ENCODE measurements at places on chromosomes 1 and 21.

DNA sequence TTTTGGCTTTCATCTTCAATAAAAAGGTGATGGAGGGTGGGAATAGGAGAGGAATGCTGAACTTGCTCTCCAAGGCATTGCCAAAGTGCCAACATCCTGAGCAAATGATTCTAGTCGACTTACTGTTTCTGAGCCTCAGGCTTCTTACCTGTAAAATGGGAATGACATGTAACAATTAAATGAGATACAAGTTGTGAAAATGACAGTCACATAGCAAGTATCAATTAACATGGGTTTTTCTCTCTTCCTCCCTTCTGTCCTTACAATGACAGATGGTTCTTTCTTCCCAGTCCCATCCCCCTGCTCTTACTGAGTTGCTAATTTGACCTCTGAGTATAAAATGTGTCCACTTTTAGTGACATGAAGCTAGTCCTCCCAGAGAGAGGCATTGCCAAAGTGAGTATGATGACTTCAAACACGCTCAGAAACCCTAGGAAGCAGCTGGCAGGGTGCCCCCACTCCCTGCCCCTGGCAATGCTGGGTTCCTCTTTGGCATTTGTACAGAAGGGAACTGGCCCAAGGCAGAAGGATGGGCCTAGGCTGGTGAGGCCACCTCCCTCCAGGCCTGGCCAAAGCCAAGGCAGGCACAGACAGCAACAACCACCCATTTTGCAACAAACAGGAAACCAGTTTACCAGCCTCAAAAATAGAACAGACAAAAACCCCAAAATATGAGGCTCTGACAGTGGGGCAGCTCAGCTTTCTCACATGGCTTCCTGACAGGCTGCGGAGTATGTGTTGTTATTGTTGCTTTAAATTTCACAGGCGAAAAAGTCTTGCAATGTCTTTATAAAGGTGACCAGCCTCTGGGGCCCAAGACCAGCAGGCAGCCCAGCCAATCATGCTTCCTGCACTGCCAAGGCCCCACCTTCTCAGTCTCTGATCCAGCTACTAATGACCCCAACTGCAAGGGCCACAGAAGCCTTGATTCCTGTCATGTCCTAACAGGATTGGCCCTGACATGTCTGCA is 115.9 kb downstream of the HIVEP3 start:
- peak; percentile 81 for DNase-seq

DNA sequence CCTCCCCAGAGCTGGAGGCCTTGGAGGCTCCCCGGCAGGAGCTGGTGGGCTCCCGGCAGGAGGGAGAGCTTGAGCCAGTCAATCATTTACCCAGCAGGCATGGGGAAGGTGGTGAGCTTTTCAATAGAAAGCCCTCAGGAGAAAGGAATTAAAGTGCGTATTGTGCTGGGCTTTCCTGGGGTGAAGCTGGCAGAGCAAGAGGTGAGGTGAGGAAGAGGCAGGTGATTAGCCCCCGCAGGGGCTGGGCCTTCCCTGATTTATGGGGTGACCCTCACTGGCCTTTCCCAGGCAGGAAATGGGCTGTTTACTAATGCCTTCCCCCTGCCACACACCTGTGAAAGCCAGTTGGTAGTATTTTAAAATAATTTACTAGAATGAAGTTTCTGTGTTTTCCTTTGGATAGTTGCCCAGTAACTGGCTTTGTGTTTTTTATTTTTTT is 25.8 kb downstream of the CLDN14 start:
- DNase-seq: no peak

GRCh38 chr1:87864676-87865075 is 536.0 kb downstream of the LMO4 start:
- no peak for DNase-seq

DNA sequence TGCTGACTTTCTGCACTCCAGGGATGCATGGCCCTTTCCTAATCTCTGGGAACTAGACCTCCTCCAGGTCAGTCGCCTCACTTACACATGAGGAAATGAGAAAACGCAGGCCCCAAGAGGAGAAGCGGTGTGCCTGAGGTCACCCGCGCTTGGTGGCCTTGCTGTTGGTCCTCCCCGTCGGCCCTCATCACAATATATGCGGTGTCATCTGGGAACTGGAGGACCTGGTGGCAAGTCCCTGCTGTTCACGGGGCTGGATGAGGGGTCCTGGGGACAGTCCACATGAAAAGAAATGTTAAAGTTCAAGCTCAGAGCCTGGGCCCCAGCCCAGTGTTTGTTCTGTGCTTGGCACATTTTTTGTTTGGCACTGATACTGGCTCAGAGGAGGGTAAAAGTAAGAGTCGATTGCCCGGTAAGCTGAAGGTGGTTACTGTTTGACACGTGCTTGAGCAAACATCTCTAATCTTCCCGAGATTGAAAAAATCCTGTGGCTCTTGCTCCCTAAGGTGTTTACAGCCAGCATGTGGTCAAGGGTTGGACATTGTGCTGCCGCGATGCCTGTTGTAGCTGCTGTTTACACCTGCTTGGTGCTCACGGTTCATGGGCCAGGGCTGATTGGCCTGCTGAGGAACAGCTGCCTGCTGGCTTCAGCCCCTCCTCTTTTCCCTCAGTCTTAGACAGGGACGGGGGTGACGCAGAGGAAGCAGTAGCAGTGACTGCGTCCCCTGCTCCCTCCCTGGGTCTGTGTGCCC is 5.2 kb downstream of the COQ8A start:
- DNase-seq: no peak

DNA sequence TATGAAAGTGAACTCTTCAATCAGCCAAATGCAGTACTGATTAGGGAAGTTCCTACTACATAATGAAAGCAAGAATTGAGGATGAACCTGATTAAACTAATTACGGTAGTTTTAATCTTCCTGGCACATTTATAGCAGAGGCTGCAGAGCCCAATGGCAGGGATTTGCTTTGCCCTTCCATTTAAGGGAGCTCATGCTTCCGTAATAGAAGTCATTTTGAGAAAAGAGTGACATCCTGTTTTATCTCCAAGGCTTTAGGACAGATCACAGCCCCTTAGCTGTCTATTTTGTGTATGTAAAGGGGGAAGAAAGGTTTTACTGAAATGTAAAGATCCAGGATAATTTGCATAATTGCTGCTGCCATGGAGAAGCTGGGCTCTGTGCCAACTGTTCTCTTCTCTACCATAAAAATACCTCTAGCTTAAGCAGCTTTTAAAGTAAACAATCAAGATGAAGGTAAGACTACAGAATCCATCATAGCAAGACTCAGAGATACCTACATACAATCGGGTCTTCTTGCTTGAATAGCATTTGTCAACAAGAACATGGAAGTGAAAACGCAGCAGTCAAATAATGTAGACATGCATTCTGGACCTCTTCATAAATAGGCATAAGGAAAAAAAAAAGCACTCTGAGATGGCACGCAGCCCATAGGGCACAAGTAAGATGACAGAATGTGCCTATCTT is 62.5 kb downstream of the ASH1L start:
- no peak for DNase-seq

- no peak for DNase-seq
Measured at GRCh38 chr1:109895720-109896504, 14.7 kb upstream of the CSF1 start.

DNA sequence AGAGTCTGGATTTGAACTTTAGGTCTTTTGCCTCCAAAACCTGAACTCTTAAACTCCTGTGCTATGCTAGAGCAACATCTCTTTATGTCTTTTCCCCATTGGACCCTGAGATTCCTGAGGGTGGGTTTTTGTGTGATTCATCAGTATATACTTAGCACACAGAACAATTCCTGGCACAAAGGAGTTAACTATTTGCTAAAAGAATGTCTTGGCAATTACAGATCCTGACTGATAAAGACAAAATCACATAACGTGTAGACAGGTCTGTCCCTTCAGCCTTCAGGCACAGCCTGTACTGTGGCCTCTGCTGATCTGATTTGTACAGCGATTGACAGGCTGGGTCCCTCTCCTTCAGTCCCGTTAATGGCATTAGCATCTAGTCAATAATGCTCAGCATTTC is 162.4 kb upstream of the BEND5 start:
- DNase-seq: no peak

GRCh38 chr1:200890818-200891773 is 3.6 kb upstream of the INAVA start:
- DNase-seq: no peak

GRCh38 chr1:195745189-195746010 is 862.8 kb downstream of the KCNT2 start:
- DNase-seq: no peak

GRCh38 chr1:20626098-20626427 is 7.2 kb upstream of the PINK1 start:
- no peak for DNase-seq

GRCh38 chr1:55702064-55702463 is 486.9 kb upstream of the USP24 start:
- DNase-seq: peak; percentile 1

DNA sequence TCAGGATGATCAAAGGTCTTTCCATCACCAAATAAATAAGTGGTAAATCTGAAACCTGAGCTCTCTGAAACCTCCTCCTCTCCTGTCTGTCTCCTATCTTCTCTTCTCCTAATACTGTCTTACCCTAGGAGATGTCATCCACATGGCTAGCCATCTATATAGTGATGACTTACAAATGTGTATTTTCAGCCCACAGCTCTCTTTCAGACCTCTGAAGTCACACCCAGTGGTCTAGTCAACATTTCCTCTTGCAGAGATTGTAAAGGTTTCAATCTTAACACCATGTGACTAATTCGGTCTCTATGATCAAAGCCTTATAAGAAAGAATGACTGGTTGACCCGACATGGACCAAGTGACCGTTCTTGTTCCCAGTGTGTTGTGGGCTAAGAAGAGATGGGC is 63.1 kb upstream of the DPT start:
- DNase-seq: no peak

DNA sequence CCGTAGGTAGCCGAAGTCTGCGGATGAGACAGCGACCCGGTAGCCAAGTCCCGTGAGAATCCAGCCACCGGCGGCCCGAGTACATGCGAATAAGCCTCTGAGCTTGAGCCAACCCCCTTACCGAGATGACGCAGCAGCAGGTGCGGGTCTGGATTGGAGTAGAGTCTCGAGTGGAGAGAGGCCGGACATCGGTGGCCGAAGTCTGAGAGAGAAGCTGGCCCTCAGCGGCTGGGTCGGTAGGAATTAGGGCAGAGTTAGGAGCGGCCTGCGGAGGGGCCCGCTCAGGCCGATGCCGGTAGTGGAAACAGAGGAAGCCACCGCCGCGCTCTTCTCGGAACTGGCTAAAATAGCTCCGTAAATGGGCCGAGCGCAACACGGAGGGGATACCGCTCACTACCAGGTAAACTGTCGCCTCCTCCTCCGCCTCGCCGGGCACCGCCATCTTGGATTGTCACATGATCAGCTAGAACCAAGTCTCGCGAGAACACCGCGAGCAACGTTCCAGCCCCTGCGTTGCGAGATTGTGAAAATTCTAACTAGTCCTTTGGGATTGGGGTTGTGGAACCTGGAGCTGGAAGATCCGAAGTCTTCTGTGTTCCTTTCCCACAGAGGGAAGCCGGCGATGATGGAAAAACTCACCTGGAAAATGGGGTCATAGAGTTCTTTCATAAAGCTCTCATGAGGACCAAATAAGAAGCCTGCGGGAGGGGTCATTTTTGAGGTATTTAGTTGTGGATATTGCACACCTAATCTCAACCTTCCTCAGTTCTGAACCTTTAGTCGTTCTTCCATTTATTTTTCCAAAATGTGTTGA is at the start of gene GPATCH3:
GPATCH3 (minus strand) TSS at position 467 of the 814 bp plus-strand sequence; CDS start at position 442, 25 bp downstream.
- DNase-seq: peak; percentile 78
